ENCODE measurements at places on chromosomes 11 and 22.

DNA sequence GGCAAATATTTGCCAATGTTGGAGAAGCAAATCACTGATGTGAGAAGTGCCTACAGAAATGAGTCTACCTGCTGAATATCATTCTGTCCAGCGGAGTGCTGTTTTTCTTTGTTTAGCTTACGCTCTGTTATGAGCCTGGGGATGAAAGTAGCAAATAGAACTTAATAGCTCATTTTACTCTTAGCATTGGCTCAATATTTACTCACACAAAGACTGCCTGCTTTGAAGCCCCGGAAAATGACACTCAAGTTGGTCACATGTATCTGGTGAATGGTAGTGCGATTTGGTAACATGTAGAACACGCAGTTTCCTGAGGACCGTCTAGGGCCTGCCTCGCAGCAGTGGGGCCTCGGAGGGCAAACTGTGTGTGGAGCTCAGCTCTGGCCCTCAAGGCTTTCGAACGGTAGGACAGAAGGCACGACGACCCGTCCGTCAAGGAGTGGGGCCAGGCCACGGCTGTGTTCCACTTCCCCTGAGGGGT is 38.9 kb downstream of the TBC1D22A start:
- no peak for DNase-seq

DNA sequence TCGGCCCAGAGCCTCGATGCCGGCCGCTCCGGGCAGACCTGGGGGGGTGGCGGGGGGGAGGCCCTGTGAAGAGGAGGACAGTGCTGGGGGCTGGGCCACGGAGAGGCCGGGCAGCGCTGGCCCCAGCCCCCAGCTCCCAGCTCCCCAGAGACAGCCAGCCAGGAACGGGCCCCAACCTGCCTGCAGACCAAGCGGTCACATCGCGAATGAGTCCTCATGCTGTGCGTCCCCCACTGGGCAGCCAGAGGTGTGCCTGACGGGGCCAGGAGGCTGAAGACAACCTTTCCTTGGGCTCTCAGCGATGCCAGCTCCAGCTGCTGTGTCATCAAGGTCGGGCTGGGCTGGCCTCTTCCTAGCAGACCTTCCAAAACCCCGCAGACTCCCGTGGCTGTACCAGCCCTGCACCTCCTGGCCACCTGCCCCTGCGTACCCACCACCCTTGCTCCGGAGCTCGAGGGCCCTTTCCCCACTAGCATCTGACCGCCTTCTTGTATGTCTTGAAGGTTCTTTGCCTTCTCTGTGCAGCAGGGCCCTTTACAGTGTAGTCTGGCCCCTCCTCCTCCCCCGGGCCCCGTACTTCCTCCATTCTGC is 88.4 kb downstream of the CDKN1C start:
- no peak for DNase-seq

DNA sequence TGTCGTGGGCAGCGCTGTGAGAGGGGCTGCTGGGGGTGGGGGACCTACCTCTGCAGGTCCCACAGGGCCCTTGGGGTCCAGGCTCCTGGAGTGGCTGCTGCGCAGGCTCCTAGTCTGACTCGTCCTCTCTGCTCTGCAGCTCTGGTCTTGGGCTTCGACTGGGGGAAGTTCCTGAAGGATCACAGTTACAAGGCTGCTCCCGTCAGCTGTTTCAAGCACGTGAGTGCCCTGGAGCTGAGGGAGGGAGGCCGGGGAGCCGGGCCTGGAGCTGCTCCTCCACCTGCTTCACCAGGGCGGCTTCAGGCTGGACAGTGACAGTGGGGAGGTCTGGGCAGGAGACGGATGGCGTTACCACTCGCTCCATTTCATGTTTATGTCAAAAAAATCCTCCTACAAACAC is 11.9 kb downstream of the L3MBTL2 start:
- no peak for DNase-seq

- DNase-seq = no peak
These were observed 41.1 kb downstream of the DIXDC1 start for GRCh38 chr11:111978028-111978771.

DNA sequence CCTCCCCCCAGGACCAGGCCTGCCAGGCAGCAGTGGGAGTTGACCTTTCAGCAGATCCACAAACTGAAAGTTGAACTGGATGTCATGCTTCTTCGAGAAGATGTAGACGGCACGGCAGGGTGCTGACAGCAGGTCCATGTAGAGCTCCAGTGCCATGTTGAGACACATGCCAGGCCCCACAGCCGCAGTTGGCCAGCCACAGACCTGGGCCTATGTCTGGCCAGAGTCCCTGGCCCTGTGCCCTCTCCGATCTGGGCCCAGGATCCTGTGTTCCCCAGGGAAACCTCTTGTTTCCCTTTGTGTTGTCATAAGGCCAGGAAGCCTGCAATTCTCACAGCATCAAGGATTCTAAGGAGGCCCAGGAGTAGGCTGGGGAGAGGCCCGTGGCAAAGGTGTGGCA is at the start of gene GSTT4:
Gene GSTT4, minus strand, starts transcription at position 253 of the 400 bp plus-strand sequence. Its CDS starts 97 bp downstream, at position 156.
- DNase-seq = peak; percentile 22

DNA sequence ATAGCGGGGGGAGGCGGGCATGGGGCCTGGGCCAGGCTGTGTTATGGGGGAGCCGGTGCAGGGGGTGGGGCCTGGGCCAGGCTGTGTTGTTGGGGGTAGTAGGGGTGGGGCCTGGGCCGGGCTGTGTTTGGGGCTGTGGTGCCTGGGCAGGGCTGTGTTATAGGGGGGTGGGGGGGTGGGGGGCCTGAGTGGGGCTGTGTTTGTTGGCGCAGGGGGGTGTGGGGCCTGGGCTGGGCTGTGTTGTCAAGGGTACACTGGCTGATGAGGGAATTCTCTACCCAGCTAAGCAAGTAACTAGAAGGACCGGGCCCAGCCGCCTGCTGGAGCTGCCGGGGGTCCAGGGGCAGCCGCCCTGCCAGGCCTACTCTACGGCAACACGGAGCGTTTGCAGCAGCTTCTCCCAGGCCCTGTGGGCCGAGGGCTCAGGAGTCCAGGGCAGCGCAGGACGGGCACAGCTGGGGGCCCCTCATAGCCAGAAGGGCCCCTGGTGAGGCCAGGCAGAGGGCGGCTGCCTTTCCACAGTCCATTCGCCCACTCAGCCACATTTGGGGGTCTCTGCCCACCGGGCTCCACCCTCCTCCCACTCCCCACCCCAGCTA is 10.1 kb upstream of the PIM3 start:
- DNase-seq = no peak

GRCh38 chr22:35761037-35761436 is 43.4 kb downstream of the APOL5 start:
- DNase-seq = no peak

DNA sequence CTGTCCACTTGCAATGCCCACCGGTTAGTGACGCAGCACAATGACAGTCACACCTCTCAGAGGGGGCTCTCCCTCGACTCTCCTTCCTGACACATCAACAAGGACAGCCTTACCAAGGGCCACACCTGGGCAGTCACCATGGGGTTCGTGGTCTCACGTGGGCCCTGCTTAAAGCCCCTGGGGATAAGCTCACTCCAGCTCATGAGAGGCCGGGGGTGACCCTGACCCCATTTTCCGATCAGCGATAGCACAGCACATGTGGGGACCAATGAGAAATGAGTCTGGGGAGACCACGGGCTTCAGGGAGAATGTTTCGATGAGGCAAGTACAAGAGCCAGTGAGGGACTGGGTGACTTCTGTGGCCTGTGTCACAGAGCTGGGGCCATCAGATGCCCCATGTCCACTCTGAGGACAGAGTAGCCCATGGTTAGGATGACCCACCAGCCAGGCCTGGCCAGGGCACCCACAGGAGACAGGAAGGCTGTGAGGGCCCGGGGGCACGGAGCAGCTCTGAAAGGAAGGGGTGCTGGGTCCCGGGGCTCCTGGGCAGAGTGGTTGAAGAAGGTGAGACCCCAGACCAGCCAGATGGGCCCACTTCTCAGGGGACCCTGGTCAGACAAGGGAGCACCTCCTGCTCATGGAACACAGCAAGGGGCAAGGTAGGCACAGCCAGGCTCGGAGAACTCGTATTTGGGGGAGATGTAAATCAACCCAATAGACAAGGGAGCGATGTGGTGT is 128.8 kb downstream of the MED15 start:
- no peak for DNase-seq

- no peak for DNase-seq
These were observed 37.0 kb upstream of the PAK1 start for GRCh38 chr11:77510851-77511250.

GRCh38 chr22:38569181-38569971 is 607 bp downstream of the DMC1 start:
- peak; percentile 24 for DNase-seq

- DNase-seq = no peak
These were observed 305.2 kb downstream of the RAB38 start for GRCh38 chr11:87870086-87870485.

GRCh38 chr11:43803766-43804165 is 76.9 kb upstream of the ALKBH3 start:
- no peak for DNase-seq

DNA sequence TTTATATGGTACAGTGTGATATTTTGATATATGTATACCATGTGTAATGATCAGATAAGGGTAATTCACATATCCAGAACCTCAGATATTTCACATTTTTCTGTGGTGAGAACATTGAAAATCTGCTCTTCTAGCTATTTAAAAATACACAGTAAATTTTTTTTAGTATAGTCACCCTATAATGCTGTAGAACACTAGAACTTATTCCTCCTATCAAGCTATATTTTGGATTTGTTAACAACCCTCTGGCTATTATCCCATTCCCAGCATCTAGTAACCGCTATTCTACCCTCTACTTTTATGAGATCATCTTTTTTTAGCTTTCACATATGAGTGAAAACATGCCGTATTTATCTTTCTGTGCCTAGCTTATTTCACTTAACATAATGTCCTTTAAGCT is 65.5 kb upstream of the SYT9 start:
- no peak for DNase-seq

- DNase-seq = no peak
These were observed 234.8 kb downstream of the GRIK4 start for GRCh38 chr11:120746376-120746775.

Data from GM13977 (cell line).